ENCODE measurements at places on chromosomes 2 and 18.

DNA sequence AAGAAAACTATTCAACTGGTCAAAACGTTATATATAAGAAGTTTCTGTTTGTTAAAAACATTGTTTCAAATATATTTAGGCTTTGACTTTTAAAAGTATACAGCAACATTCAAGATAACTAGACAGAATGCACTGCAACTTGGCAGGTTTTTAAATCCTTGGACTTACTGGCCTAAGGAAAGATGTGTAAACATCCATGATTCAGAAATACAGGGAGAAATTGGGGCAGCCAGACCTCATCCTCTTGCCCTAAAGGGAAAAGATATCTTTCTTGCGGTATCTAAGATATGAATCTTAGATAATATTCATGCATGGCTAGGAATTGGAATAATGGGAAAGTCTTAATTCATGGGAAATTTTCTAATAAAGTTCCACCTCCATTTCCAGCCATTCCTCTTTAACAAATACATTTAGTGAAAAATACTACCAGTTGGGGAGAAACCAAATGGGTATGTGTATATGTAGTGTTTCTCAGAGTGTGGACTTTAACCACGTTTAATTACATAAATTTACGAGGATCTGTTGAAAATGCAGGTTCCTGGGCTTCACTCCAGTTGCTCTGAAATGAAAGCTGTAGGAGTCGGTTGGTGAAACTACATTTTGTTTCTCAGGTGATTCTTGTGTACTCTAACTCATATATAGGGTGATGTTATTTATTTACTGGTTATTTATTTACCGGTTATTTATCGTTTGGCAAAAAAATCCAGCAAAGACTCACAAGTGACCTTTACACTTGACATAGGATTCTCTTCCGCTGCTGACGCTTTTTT is 587 bp upstream of the TANK start:
- no peak for DNase-seq

DNA sequence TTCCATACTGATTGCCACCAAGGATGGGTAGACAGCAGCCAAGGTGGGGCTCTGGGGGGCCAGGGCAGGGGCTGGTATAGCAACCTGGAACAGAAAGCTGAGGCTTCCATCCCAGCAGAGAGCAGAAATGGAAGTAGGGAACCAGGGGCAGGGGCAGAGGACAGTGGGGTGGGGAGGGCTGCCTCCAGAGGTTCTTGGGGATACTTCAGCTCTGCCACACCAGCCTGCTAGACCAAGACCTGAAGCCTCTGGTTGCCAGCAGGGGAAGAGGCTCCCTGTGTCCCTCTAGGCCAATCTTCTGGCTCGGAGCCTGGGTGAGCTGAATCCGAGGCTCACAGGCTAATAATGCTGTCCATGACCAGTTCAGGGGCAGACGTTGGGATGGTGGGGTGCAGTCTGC is 329.0 kb downstream of the DYSF start:
- no peak for DNase-seq

- DNase-seq: no peak
These were observed 852 bp upstream of the KCNH7 start for GRCh38 chr2:162839419-162839818.

- DNase-seq: no peak
These were observed 783.6 kb downstream of the CBLN2 start for GRCh38 chr18:71760541-71760940.

DNA sequence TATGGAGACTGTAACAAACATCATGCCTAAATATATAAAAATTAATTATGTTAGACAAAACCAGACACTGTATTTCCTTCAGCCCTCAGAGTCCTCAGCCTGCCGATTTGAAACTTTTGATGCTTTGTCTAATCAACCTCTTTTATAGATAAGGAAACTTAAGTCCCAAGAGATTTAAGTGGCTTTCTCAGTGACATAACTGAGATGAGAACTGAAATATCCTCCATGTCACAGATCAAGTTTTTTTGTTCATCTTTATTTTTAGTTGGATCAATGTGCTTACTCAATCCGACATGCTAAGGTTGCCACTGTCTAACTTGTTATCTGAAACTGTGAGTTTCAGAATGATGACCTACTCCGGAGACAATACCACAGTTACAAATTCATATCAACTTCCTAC is 72.3 kb downstream of the BARD1 start:
- no peak for DNase-seq

DNA sequence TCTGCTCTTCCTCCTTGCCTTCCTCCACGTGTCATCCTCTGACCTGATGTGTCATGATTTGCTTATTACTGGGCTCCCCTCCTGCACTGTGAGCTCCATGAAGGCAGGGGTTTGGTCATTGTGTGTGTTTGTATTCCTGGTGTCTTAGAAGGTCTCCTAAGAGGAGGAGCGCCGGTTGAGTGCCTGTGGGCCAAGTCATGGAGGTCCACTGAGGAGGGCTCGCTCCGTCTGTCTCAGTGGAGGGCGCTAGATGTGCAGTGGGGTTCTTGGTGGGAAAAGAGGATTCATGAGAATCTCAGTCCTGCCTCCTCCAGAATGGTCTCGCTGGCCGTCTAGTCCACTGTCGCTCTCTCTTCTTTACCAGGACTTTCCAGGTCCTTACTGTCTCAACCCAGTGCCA is 100.2 kb downstream of the VWA3B start:
- no peak for DNase-seq

- no peak for DNase-seq
These were observed 21.1 kb upstream of the KCNG2 start for GRCh38 chr18:79776674-79777073.

GRCh38 chr2:8515864-8516533 is 165.9 kb upstream of the ID2 start:
- DNase-seq: no peak

DNA sequence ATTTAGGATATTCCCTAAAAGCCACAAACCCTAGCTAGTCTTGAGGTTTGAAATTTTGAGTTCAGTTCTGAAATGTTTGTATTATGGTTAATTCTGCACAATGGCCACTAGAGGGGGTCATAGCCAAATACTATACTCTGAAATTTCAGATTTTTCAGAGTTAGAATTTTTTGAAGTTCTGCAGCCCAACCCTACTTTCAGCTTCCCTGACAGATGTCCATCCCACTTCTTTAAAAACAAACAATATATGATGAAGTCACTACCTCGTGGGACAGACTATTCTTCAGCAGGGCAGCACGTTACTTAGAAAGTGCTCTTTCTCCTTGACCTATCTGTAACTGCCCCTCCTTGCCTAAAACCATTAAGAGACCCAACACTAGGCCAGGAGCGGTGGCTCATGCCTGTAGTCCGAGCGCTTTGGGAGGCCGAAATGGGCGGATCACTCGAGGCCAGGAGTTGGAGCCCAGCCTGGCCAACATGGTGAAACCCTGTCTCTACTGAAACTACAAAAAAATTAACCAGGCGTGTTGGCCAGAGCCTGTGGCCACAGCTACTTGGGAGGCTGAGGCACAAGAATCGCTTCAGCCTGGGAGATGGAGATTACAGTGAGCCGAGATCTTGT is 48.2 kb upstream of the PAPOLG start:
- DNase-seq: no peak
